ENCODE measurements at places on chromosomes 11 and 22.

DNA sequence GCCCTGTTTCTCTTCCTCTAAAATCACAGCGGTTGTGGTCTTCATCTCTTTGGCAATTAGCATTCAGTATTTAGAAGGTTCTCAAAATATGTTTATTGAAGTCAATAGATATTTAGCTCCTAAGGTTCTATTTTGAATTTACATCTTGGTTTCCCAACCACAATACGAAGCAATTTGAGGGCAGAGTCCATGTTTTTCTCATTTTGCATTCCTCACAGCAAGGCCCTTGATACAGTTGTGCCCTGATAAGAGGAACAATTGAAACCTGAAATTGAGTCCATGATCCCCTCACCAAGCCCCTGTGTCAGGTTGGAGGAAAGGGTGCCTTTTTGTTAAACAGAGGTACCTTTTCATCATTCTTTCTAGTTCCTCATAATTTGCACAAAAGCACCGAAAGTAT is 131.5 kb downstream of the CCDC81 start:
- no peak for DNase-seq

GRCh38 chr11:34431979-34432378 is 6.8 kb upstream of the CAT start:
- no peak for DNase-seq

- DNase-seq: no peak
Measured at GRCh38 chr11:60966890-60967289, 4.6 kb upstream of the CD6 start.

DNA sequence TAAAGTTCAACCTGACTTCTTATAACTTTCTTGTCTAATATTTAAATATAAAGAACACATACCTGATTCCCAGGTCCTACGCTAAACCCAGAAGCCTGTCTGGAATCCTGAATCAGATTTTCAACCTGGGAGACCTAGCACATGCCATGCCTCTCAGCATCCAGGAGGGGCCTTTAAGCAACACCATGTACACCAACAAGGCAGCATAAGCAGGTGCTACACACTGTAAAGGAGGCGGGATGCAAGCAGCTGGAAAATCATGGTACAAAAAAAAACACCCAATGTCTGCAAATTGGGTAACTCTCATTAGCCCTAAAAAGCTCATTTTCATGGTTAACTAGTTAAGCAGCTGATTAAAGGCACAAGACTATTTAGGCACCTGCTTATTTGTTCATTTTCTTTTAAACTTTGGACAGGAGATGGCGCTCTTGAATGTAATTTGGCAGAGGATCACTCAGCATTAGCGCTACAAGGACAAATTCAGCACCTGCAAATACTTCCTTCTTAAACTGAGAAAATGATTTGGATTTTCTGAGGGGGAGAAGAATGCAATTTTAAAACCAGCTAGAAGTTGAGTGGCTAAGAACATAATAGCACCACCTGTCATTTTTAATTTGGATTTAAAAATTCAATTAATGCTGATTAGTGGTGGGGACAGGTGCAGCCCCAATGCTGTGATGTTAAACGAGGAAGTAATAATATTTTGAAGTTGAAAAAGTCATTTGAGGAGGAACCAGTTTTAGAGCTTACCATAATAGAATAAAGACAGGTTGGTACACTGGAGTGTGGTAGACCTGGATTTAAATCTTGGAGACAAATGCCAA is 104.0 kb downstream of the FAR1 start:
- DNase-seq: no peak

DNA sequence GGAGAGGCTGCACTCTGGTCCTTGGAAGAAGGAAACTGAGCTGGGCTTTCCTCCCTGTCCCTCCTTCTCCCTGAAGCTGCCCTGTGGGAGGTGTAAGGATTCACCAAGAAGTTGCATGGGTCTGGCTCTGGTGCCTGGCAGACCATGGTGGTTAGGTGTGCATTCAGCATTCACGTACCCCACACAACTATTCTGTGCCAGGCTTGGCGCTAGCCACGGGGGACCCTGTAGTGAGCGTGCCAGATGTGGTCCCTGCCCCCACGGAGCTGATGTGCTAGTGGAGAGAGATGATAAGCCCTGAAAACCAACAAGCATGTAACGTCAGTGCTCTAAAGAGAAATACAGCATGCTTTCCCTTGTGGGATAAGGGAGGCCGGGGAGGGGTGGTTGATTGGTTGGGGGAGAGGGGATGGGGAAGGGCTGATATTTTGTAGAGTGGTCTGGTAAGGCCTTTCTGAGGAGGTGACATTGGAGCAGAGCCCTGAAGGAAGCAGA is 48.9 kb downstream of the CD82 start:
- no peak for DNase-seq

- no peak for DNase-seq
Measured at GRCh38 chr11:57248780-57249383, 11.8 kb upstream of the APLNR start.

DNA sequence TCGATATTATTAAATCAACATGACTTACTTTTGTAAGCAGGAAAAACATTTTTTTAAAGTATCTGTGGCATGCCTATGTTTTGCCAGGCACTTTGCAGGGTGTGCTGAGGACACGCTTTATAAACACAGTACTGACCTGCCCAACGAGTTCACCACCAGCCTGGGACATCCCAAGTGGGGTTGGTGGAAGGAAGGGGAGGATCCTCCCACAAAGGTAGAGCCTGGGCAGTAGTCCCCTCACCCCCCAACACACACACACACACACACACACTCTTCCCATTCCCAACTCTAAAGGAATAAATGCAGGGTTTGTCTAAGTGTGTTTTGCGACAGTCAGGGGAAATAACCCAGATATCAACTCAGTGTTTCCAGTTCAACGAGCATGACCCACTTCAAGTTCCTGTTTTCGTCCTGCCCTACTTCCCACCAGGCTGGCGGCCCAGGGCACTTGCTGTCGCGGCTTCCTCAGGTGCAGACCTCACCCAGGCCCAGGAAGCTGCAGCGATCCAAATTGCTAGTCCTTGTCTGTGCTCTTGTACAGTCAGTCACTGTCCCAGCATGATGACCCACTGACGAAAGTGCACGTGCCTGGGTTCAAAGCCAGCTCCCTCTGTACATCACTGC is 3.1 kb downstream of the CERK start:
- DNase-seq: no peak

DNA sequence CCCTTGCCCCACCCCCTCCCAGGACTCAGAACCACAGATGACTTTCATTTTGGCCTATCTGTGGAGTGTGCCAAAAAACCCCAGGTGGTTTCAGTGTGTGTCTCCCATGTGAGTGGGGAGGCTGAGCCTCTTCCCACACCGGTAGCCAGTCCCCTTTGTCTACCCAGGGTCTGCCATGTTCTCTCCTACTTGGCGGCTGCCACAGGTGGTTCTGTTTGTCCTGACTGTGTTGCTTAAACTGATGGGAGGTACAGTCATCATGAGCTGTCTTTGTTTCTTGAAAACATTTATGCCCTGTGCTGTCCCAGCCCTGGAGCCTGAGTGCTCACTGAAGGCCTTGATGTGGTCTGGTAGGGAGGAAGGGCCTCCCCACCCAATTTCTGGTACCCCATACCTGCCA is 39.7 kb upstream of the SUSD2 start:
- DNase-seq: no peak

GRCh38 chr22:29887358-29887757 is 4.4 kb downstream of the MTMR3 start:
- DNase-seq: no peak

DNA sequence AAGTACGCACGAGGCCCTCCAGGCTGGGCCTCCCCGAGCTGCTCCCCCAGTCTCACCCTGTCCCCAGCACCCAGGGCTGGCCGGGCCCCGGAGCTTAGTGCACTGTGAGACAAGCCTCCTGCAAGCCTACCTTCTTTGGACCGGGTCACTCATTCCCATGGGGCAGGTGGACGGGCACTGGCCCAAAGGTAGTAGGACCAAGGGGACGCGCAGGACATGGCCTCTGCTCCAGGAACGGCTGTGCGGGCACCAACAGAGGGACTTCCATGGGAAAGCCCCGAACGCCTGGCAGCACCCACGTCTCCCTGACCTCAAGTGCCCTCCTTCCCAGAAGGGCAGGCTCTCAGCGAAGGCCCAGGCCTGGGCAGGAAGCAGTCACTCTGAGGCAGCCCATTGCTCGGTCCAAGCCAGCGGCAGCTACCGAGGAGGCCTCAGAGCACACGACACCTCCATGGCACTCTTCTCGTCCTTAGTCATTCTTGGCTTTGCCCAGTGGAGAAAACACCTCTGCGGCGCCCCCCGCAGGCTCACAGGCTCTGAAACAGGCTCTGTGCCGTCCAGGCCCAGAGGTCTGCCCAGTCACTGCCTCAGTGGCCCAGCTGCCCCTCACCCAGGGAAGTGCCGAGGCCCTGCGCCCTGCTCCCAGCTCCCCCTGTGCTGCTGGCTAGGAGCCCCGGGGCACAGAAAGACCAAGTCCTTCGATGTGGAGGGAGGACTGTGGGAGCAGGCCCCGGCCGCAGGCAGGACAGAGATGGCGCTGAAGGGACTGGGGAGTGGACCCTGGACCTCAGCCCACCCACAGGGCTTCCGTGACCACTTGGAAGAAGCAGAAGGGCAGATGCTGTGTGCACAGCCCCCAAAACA is 3.8 kb downstream of the MOB2 start:
- DNase-seq: no peak

GRCh38 chr11:118763041-118763440 is 27.9 kb downstream of the DDX6 start:
- no peak for DNase-seq

DNA sequence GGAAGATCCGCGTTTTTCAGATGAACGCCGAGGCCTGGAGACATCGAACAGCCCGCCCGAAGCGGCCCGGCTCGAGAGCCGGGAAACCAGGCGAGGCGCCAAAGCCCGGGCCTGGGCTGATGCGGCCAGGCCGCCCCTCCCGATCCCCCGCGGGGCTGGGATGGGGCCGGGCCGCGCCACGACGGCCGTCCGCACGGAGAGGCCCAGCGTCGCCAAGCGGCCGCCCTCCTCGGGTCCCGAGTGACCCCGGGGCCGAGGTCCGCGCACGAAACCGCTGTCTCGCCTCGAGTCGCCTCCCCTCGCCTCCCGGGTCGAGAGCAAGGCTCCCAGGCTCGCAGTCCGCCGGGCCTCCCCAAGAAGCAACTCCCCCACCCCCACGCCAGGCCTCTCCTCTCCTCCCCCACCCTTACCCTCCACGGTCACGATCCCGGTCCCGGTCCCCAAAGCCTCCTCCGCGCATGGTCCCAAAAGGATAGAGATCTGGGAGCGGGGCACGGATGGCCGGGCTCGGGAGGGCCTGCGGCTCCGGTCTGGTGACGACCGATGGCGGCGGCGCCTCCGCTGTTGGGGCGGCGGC is 482 bp downstream of the DDX17 start:
- peak; percentile 80 for DNase-seq

- no peak for DNase-seq
Measured at GRCh38 chr11:92297567-92298553, 73.2 kb downstream of the FAT3 start.

- DNase-seq: no peak
Measured at GRCh38 chr22:37223965-37224551, 11.8 kb upstream of the SSTR3 start.

DNA sequence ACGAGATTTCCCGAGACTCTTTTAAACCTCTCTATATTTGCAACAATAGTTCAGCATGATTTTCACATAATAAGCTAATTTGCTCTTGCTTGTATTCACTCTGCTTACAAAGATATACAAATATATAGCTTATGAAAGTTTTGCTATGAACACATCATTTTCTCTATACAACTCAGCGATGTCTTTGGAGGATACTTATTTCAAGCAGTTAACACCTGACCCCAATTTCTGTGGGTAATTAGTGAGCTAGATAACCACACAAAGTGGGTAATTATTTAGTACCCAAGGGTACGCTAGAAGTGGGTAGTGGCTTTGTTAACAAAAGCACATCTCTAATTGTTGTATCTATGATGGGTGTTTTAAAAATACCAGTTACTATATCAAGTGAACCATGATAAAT is 12.3 kb downstream of the BLID start:
- no peak for DNase-seq

DNA sequence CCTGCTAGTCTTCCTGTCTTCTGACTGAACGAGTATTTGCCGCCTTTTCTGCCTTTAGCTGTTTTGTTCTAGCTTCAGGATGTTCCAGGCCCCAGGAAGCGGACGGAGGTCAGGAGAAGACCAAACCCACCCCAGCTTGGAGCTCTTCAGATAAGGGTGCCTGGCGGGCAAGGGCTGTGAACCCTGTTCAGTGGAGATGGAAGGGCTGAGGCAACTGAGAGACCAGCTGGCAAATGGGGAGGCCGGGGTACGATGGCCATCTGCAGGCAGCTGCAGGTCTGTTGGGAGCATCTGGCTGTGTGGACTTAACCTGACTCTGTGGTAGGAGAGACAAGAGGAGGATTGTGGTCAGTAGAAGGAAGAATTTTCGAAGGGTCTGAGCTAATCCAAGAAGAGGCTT is 95.6 kb downstream of the CHST1 start:
- DNase-seq: no peak

- DNase-seq: no peak
Measured at GRCh38 chr11:111303461-111303860, 5.1 kb downstream of the POU2AF3 start.

GRCh38 chr11:88810420-88811097 is 255.2 kb downstream of the GRM5 start:
- no peak for DNase-seq

- DNase-seq: no peak
Measured at GRCh38 chr22:19194766-19195536, 16.4 kb upstream of the SLC25A1 start.

All from nucleus accumbens (tissue), 56 donors.